DND-41 (cell line): ENCODE measurements at places on chromosomes 12 and 14.
A peak's percentile ranks its signal among the peaks of the same experiment; 100 is the strongest.

GRCh38 chr14:71130491-71131179 lies 223.4 kb downstream of the PCNX1 start:
- DNase-seq = no peak
- no peaks in the 10 kb centered on the region for H3K4me1 ChIP-seq
- H3K27ac ChIP-seq = no peak overlapping the region
- no peak overlapping the region for H3K4me3 ChIP-seq

GRCh38 chr12:76720068-76720467 lies 43.8 kb upstream of the ZDHHC17 start:
- H3K27me3 ChIP-seq = peaks cover 3% of the 10 kb centered on the region
- no peak for DNase-seq
- H3K4me1 ChIP-seq = no peaks in the 10 kb centered on the region
- no peaks in the 10 kb centered on the region for H3K36me3 ChIP-seq

DNA sequence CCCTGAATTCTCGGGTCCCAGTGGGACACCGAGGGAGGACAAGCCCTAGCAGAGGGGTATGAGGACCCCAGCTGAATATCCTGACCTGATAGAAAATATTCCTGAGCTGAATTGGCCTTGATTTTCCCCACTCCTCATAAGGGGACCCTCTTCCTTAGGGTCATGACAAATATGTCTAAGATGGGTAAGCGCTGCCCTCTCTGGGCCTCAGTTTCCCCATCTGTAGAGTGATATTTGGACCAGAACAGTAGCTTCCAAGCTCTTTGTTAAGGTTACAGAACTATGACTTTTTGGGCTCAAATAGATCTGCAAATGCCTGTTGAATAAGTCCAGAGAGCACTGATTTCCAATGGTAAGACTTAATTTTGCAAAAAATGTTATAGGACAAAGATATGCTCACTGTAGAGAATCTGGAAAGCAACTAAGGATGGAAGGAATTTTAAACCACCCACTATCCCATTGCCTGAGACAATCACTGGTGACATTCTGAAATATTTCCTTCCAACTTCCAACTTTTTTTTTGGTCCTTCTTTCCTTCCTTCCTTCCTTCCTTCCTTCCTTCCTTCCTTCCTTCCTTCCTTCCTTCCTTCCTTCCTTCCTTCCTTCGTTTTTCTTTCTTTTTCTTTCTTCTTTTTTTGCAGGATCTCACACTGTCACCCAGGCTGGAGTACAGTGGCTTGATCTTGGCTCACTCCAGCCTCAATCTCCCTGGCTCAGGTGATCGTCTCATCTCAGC lies 32.0 kb downstream of the MYL2 start:
- no peak overlapping the region for H3K4me3 ChIP-seq
- no peaks in the 10 kb centered on the region for H3K36me3 ChIP-seq
- H3K4me1 ChIP-seq = peaks cover 4% of the 10 kb centered on the region; the same call in 1 of the 2 replicates
- H3K27ac ChIP-seq = no peak overlapping the region
- H3K27me3 ChIP-seq = no peaks in the 10 kb centered on the region
- no peak for DNase-seq

GRCh38 chr12:109130297-109131153 lies 14.1 kb downstream of the ACACB start:
- H3K4me1 ChIP-seq = no peaks in the 10 kb centered on the region
- DNase-seq = no peak
- H3K36me3 ChIP-seq = no peaks in the 10 kb centered on the region
- no peak overlapping the region for H3K4me3 ChIP-seq

DNA sequence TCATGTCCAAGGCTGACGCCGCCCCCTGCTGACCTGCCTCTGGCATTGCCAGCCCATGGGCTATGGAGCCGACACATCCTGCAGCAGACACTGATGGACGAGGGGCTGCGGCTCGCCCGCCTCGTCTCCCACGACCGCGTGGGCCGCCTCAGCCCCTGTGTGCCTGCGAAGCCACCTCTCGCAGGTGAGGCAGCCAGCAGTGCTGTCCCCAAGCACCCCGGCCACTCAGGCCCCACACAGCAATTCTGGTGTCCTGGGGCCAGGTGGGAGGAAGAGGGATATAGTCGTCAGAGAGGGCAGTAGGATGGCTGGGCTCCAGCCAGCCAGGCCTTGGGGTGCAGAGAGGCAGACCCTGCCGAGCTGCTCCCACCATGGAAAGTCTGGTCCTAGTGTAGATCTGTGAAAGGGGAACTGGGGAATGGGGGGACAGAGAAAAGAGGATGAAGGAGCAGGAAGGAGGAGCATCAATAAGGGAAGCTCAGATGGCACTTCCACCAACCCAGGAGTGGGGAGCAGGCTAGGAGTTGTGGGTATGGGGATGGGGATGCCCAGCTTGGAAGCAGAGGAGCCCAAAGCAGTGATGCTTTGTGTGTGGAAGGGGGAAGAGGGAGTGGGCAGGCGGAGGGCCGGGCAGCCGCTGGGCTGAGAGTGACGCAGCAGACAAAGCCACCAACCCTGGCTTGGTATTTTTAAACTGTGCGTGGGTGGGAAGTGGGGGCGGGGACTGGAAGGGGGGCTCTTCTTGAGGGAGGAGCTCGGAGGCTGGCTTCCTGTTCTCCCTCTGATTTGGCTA lies 4.7 kb downstream of the NAB2 start:
- H3K36me3 ChIP-seq = peaks cover 62% of the 10 kb centered on the region
- H3K4me1 ChIP-seq = peaks cover 16% of the 10 kb centered on the region
- no peak overlapping the region for H3K4me3 ChIP-seq
- peak overlapping the region; percentile 36; the same call in 1 of the 2 replicates for H3K27ac ChIP-seq

- H3K4me1 ChIP-seq = no peaks in the 10 kb centered on the region
- H3K4me3 ChIP-seq = no peak overlapping the region
- no peak overlapping the region for H3K27ac ChIP-seq
- no peaks in the 10 kb centered on the region for H3K27me3 ChIP-seq
Observed at GRCh38 chr12:72178871-72179270, 93.3 kb upstream of the TRHDE start.

GRCh38 chr14:65001723-65002122 lies 15.0 kb downstream of the FNTB start:
- no peaks in the 10 kb centered on the region; the same call in 1 of the 2 replicates for H3K36me3 ChIP-seq
- H3K27ac ChIP-seq = no peak overlapping the region
- H3K4me1 ChIP-seq = no peaks in the 10 kb centered on the region
- H3K4me3 ChIP-seq = no peak overlapping the region

DNA sequence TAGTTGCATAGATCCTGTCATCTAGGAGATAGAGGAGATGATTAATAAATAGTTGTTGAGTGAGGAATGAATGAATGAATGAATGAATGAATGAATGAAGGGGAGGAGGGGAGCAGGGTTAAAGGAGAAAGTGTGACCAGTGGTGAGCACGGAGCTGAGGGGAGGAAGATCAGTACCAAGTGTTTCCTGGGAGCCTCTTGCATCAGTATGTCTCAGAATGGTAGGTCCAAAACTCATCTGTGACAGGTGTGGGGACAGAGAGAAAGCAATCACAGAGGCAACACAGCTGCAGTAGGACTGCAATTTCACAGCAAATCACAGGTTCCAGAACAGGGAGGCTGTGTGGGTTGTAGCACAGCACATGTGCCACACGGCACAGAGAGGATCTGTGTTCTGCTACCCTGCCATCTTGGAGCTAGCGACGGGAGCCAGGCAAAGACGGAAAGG lies 14.5 kb upstream of the TNFRSF1A start:
- H3K27ac ChIP-seq = no peak overlapping the region
- H3K27me3 ChIP-seq = no peaks in the 10 kb centered on the region
- H3K36me3 ChIP-seq = no peaks in the 10 kb centered on the region
- H3K4me3 ChIP-seq = no peak overlapping the region

DNA sequence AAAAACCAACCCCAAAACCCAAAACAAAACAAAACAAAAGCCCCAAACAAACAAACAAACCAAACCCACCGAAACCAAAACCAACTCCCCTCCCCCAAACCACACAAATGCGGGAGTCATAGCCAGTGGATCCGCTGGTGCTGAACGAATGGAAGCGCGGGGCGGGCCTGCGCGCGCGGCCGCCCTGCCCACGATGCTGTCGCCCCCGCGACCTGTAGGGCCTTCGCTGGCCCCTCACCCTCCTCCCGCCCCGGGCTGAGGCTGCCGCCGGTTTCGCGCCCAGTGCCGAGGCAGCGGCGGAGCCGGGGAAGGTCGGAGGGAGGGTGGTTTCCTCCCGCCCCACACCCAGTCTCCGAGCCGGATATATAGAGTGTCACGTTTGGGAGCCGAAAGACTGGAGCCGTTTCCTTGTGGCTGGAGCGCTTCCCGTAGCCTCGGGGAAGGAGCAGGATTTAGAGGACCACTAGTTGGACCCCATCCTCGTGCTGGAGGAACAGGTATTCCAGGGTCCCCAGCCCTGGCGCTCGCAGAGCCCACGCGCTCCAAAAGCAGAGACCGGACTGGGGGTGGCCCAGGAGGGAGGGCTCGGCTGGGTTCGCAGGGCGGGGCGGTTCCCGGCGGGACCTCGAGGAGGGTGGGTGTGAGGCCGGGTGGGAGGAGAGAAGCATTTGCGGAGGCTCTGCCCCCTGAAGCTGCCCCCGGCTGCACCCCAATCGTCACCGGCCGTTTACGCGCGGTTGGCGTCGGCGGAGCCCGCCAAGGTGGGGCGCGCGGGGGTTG lies at the start of gene FAR2:
TSS of gene FAR2 (plus strand) at position 368 of the 780 bp plus-strand sequence. CDS start 121,172 bp downstream, outside the sequence.
- peak within 1 kb of the TSS; percentile 90 for H3K27ac ChIP-seq
- H3K27me3 ChIP-seq = no peaks in the 10 kb centered on the region
- H3K4me3 ChIP-seq = peak within 1 kb of the TSS; percentile 77
- H3K4me1 ChIP-seq = peaks cover 50% of the 10 kb centered on the region

GRCh38 chr12:62581288-62582064 lies 114.8 kb downstream of the MON2 start:
- no peak overlapping the region for H3K4me3 ChIP-seq
- H3K36me3 ChIP-seq = peaks cover 25% of the 10 kb centered on the region; the same call in 1 of the 2 replicates
- no peak for DNase-seq
- no peaks in the 10 kb centered on the region for H3K27me3 ChIP-seq

DNA sequence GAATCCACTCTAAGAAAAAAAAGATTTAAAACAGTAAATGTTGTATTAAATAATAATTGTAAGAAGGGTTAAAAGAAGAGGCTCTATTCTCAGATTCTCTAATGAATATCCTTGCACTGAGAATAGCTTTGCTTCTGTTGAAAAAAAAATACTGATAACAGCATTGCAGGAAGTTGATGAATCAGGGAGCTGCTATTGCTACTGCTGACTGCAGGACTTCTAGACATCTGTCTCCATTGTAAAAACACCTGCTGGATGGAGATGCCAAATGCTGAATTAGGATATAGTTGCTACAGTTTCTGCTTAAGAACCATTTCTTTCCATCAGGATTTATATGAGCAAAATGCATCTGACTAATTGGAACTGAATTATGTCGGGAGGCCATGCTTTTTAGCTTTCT lies 50.3 kb upstream of the ANP32D start:
- no peaks in the 10 kb centered on the region for H3K4me1 ChIP-seq
- no peak for DNase-seq
- H3K36me3 ChIP-seq = no peaks in the 10 kb centered on the region
- peaks cover 5% of the 10 kb centered on the region for H3K27me3 ChIP-seq
- no peak overlapping the region for H3K27ac ChIP-seq
- H3K4me3 ChIP-seq = no peak overlapping the region

- DNase-seq = no peak
- no peak overlapping the region for H3K27ac ChIP-seq
- H3K4me1 ChIP-seq = no peaks in the 10 kb centered on the region
- no peak overlapping the region for H3K4me3 ChIP-seq
- H3K27me3 ChIP-seq = no peaks in the 10 kb centered on the region
Observed at GRCh38 chr14:103111232-103111868, 11.9 kb upstream of the TNFAIP2 start.

DNA sequence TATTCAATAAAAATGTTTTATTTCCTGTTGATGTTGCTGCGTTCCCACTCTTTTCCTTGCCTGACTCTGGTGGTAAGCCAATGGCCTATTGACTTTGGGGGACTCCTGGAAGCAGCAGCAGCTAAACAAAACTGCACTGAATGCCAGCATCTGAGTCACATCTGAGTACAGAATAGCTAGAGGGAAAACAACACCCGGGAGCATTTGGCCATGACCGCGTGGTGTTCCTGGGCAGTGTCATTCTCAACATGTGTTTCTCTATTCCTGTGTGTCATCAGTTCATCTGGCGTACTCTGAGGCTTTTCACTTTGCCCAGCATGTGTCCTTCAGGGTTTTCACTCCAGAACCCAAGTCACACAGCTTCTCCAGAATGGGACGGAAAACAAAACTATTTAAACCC lies 238.8 kb downstream of the PAWR start:
- no peak for DNase-seq
- H3K36me3 ChIP-seq = no peaks in the 10 kb centered on the region
- no peak overlapping the region for H3K4me3 ChIP-seq
- no peaks in the 10 kb centered on the region for H3K4me1 ChIP-seq

- H3K27ac ChIP-seq = no peak overlapping the region
- H3K27me3 ChIP-seq = peaks cover 8% of the 10 kb centered on the region
- no peak overlapping the region for H3K4me3 ChIP-seq
- no peaks in the 10 kb centered on the region for H3K36me3 ChIP-seq
Observed at GRCh38 chr14:95326987-95327386, 7.3 kb upstream of the CLMN start.
